ENCODE measurements at places on chromosomes 4 and X.

- DNase-seq, result no peak
These were observed 13.2 kb downstream of the HSD17B11 start for GRCh38 chr4:87377816-87378215.

DNA sequence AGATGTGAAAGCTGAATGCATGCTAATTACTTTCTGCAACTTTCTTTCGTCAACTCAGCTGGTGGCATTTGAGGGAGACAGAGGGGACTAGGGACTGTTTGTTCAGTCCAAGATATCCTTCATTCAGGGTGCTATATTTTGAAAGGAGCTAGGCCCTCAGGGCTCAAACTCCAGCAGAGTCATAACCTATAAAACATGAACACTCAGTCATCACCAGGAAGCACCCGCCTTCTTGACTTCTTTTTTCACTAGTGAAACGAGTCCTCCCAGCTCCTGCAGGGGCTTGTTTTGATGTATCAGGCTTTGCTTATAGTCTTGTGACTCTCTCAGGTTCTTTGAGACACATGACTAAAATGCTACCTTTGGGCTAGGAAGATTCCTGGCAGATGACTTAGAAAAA lies 230.6 kb downstream of the PCDH7 start:
- DNase-seq, result no peak

DNA sequence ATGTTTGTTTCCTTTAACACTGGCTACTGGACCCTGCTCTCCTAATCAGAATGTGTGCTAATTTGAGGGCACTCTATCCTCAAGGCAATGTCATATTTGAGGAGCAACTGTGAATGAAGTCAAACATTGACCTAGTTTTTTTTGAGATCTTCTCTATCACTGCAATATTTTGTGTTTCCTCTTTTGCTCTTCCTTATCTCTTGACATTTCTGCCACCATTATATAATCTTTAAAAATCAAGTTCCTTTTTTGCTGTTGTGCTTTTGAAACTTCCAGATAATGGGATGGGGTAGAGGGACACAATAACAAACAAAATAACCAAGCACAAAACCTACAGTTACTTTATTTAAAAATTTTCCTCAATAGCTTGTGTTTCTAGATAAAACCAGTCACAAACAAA lies 7.4 kb upstream of the WDFY3 start:
- DNase-seq, result no peak

DNA sequence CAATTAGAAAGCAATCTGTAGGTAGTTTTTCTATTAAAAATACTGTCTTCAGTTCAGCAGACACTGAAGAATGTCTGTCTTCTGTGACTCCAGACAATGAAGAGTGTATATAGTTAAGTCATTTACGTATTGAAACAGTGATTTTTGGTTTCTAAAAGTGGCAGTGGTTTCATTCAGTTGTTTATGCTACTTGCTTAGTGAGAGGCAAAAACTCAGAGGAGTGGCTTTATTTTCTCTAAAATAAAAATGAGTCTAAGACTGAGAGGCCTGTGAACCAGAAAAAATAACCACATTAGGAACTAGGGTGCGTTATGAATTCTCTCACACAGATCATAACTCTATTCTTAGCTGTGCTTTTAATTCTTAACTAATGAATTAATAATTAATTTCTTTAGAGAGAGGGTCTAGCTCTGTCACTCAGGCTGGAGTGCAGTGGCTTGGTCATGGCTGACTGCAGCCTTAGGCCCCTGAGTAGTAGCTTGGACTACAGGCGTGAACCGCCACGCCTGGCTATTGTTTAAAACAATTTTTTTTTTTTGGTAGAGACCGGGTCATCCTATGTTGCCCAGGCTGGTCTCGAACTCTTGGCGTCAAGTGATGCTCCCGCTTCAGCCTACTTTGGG lies 31.4 kb downstream of the FREM3 start:
- no peak for DNase-seq

- DNase-seq, result no peak
These were observed 907 bp downstream of the LHFPL1 start for GRCh38 chrX:112678831-112679230.
